DMS 273 treated with DMSO at 0.1 percent for 48 hours (cell line): ENCODE measurements at places on chromosomes 16 and 17.

GRCh38 chr16:31842864-31843263 is 30.7 kb upstream of the ZNF267 start:
- no peak for DNase-seq

DNA sequence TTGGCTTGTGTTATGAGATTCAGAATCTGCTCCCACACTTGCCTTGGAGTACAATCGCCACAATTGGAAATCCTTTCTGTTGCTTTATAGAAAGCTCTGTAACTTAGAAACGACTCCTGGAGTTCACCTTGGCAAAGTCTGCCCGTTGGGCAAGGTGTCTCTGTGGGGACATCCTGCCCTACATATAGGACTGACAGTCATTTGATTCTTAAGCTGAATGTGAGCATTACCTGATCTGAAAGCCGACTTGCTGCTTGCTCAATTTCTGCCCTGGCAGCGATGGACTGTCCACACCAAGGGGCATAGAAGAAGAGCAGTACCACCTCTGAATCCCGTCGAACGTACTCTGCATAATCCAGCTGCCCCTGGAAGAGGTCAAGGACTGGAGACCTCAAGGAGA is 6.9 kb downstream of the TXNDC11 start:
- DNase-seq: no peak

- DNase-seq: no peak
Measured at GRCh38 chr16:63066552-63066951, 1030.3 kb upstream of the CDH8 start.

GRCh38 chr17:2777242-2777867 is 18.9 kb upstream of the RAP1GAP2 start:
- no peak for DNase-seq

GRCh38 chr16:450785-451512 is 25.5 kb downstream of the RAB11FIP3 start:
- DNase-seq: no peak

GRCh38 chr16:88535191-88535856 is 34.9 kb upstream of the ZC3H18 start:
- no peak for DNase-seq

DNA sequence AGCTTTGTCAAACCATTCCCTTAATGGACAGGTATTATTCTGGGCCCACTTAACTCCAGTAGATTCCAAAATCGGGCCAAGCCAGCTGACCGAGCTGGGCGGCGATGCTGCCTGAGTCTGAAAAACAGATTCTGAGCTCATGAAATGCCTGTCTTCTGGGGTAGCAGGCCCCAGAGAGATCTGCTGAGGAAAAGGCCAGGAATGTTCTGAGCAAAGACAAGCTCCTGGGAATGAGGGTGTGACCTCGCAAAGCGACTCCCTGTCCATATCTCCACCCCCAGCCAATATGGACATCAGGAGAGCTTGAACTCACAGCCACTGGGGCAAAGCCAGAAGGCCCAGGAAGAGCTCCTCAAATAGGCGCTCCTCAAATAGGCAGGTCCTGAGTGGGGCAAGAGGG is 23.7 kb downstream of the ZNF423 start:
- no peak for DNase-seq

GRCh38 chr17:246226-246625 is 64.8 kb upstream of the DOC2B start:
- no peak for DNase-seq

- no peak for DNase-seq
Measured at GRCh38 chr17:78137392-78138203, 7.0 kb downstream of the TMC8 start.

DNA sequence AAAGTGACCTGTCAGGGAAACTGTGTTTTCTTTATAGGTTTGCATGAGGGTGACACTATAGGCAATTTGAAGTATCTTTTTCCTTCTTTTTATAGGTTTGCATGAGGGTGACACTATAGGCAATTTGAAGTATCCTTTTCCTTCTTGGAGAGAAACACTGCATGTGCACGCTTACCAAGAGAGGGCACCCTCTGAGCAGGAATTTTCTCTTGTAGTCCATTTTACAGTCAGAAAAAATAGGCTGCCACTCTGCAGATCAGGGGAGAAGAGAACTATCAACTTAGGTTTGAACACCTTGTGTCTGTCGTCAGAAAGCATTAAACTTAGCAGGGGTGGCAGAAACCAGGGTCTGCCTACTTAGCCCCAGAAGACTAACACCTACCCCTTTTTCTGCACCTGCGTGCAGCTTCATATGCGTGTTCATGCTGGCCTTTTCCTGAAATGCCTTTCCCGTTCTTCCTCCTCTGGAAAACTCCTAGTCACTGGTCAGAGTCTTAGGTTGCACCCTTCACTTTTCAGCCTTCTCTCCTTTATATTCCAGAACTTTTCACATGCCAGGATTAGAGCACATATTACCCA is 16.4 kb upstream of the SMIM36 start:
- no peak for DNase-seq

GRCh38 chr17:62030264-62030663 is 34.8 kb downstream of the MED13 start:
- no peak for DNase-seq

- DNase-seq: no peak
Measured at GRCh38 chr17:60959696-60960095, 282.0 kb downstream of the BCAS3 start.

- DNase-seq: no peak
Measured at GRCh38 chr16:71788578-71788977, 20.1 kb downstream of the AP1G1 start.

DNA sequence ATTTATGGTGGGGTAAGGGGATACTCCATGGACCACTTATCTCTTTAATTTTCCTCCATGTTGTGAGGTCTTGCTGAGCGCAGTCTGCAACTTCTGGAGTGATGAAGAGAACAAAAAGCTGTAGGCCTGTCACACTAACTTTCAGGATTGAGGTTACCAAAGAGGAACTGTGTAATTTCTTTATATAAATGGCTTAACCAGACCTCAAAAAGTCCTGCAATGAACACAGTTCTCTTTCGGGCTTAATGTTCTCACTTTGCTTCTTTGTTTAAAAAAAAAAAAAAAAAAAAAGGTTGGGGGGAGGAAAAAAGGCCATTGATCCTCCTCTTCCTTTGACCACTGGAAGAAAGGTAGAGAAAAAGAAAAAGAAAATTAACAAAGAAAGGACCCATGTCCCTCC is 86.8 kb upstream of the SOX9 start:
- DNase-seq: no peak

- peak; percentile 15 for DNase-seq
Measured at GRCh38 chr16:69286941-69287713, 24.0 kb upstream of the VPS4A start.

DNA sequence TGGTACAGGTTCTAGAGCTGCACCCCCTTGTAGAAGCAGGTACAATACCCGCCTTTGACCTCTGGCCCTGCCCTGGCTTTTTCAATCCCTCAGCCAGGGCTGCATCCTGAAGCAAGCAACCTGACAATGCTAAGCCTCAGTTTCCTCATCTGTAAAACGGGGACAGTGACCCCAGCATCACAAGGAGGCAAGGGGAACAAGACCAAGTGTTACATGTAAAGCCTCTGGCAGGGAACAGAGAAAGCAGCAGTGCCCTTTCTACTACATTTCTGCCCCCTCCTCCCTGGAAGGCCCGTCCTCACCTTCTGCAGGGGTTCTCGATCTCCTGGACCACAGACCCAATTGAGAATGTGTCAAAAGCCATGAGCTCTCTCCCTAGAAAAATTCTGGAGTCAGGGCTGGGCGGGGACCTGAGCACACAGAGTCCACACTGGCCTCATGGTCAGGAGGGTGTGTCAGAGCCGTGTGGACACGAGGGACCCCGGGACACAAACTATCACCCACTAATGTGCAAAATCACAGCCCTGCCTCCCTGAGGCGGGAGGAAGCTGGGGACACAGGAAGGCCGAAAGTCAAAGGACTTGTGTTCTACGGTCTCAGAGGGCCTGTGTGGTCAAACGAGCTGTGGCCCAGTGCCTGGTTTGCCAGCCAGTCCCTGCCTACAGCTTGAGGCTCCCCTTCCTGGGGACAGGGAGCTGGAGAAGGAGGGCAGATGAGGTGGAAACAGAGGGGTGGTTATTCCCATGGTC is 27.5 kb downstream of the LRRC75A start:
- no peak for DNase-seq

DNA sequence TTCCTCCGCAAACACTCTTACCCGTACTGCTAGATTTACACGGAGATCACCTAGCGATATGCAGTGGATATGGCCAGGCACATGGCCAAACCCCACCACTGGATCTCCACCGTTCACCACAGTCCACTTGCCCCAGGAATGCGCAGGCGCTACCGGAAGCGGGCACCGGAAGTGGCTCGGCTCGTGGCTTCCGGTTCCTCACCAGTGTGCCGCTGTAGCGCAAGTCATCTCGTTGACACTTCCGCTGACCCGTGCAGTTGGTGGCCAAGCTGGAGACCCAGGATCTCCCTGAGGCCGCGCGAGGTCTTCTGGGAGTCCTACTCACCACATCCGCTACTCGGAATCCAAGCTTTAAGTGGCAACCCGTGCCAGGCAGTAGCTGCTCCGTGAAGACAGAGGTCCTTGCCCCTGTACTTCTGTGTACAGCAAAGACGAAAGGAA is 11.5 kb downstream of the ZNF597 start:
- DNase-seq: no peak

DNA sequence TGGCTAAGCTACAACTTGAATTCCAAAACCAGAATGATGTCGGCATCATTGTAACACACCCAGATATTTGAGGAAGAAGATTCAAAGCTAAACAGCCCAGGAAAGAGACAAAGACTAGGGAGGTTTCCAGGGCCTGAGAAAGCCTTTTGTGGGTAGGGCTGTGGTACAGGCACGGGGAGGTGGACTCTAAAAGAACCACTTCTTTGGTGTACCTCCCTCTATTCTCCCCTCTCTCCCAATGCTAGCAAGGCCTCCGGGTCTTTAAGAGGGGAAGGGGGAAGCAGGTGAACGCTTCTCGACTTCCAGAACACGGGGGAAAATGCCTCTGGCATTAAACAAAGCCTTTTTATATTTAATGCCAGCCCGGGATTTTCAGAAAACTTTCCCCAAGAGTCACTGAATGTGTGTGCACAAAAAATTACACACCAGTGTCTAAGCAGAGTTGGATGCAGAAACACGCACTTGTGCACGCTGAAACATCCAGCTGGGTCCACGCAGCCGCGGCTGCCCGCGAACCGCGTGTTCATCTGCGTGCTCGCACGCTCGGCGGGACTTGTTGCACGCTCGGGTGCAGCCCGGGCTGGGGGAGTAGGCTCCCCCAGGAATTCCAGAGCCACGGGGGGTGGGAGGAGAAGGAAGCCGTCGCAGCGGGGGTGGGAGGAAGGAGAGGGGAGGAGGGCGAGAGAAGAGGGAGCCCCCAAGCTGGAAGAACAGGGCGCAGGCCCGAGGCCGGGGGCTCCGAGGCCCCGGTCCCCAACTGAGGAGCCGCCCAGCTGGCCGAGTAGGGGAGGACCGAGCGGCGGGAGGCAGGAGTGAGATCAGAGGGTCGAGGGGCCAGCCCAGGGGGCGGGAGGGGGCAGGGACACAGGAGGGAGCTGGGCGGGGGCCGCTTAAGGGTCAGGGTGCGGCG is 20.1 kb upstream of the ZNF423 start:
- no peak for DNase-seq

- no peak for DNase-seq
Measured at GRCh38 chr17:42563543-42563942, 1.6 kb downstream of the COASY start.
